Activated CD8-positive, alpha-beta memory T cell treated with anti-CD3 and anti-CD28 coated beads for 1 hour (primary cell): ENCODE measurements at places on chromosomes 11 and 22.

GRCh38 chr11:73653996-73654395 is 7.6 kb downstream of the PLEKHB1 start:
- DNase-seq = no peak

GRCh38 chr22:48594757-48595510 is 1232.7 kb downstream of the BRD1 start:
- no peak for DNase-seq

- no peak for DNase-seq
These were observed 191.0 kb upstream of the LARGE1 start for GRCh38 chr22:34111210-34111824.

- no peak for DNase-seq
These were observed 784.8 kb downstream of the KCNA4 start for GRCh38 chr11:29231991-29232390.

- DNase-seq = no peak
These were observed 19.3 kb downstream of the EIF3F start for GRCh38 chr11:8006349-8006977.

DNA sequence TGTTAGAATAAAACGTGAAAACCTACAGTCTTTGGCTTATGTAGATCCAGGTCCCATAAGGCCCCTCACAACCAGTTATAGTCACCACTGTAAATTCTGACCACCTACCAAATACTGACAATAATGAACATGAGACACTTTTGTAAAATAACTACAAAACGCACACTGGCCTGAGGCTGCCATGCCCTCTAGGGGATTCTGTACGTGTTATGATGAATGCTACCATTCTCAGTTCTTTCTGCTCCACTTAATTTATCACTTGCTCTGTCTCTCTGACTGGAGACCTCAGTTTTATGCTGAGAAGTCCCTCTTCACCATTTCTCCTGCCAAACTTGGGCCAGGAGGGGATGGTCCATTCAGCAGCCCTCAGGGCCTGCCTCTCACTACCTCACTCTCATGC is 18.7 kb upstream of the TMPRSS5 start:
- DNase-seq = no peak

- DNase-seq = no peak
These were observed 33.4 kb upstream of the GLYATL1 start for GRCh38 chr11:58905721-58906547.

DNA sequence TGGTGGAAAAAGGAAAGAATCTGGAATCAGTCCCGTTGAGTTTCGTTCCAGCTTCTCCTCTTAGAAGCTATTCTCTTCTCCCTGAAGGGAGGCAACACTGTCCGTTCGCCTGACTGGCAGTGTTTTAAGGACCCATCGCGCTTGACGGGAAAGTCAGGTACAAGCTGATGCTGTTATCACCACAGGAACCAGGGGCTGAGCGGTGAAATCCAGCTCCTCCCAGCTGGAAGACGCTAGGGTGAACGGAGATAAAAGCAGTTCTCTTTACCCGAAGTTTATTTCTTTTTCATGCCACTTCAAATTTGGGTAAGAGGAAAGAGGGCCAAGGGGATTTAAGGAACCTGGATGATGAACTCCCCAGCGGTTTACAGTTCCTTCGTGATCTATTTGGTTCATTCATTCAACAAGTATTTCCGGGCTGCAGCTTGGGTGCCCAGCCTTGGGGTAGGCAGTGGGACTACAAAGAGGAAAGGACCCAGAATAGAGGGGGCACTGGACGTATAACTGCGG is 551 bp upstream of the DEUP1 start:
- DNase-seq = no peak

GRCh38 chr11:77842441-77843121 is 21.6 kb downstream of the AAMDC start:
- no peak for DNase-seq

- no peak for DNase-seq
These were observed 298.8 kb downstream of the SWAP70 start for GRCh38 chr11:9962722-9963121.

- no peak for DNase-seq
These were observed 56.6 kb downstream of the BID start for GRCh38 chr22:17717708-17718107.

- DNase-seq = no peak
These were observed 154.7 kb downstream of the BLID start for GRCh38 chr11:121961321-121961801.

DNA sequence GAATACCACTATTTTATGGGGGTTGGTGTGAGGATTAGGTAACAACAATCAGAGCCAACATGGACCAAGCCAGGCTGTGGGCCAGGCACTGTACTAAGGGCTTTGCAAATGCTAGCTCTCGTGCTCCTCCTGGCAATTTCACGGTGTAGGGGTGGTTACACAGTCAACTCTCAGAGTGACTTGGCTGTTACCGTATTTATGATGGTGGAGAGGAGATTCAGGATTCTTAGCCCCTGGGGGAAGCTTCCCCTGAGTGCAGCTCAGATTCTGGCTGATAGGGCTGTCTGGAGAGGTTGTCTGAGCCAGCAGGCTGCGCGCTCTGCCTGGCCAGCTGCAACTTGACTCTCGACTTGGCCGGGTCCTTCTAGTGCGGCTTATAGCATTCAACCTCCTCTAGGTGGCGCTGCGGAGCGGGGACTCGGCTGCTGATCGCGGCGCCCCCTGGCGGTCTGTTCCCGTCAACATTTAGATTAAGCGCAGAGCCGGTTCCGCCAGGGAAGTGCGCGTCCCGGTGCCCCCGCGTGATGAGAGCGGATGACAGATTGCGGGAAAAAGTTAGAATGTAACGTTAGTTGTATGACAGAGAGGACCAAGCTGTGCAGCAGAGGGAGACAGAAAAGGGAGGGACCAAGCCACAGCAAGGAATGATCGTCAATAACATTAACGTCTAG is 4.5 kb upstream of the NCF4 start:
- peak; percentile 80 for DNase-seq

GRCh38 chr11:19393941-19394340 is 153.2 kb upstream of the E2F8 start:
- DNase-seq = no peak

DNA sequence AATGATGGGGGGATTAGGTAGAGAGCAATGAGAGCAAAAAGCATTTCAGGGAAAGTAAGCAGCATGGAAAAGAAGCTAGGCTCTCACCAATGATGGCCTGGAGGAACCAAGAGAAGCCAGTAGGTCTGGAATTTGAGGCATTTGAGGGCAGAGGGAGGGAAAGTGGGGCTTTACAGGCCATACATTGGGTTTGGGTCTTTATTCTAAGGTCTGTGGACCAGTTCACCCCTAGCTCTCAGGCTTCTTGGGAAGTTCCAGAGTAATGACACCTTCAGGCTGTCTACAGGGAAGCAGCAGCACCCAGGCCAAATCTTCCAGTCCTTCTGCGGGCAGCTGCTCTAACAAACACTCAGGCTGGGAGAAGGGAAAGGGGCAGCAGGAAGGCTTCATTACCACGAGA is 29.4 kb downstream of the ARFGAP2 start:
- DNase-seq = no peak

DNA sequence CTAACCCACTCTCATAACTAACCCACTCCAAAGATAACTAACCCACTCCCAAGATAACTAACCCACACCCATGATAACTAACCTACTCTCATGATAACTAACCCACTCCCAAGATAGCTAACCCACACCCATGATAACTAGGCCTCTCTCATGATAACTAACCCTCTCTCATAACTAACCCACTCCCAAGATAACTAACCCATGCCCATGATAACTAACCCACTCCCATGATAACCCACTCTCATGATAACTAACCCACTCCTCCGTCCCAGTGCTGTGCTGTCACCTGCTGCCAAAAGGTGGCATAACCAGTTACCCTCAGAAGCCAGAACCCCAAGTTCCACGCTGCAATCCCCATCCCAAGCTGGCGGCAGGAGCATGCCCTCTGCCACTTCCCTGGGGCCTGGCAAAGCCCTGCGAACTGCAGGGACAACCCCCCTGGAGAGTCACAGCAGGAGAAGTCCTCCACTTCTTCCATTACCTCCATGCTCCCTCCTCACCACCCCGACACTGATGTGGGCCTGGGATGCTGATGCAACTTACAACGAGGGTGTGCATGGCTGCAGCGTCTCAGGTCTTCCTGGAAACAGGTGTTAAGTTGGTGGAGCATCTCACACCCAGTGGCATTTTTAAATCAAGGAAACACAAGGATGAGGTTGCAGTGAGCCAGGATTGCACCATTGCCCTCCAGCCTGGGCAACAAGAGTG is 30.8 kb upstream of the CELSR1 start:
- DNase-seq = no peak

DNA sequence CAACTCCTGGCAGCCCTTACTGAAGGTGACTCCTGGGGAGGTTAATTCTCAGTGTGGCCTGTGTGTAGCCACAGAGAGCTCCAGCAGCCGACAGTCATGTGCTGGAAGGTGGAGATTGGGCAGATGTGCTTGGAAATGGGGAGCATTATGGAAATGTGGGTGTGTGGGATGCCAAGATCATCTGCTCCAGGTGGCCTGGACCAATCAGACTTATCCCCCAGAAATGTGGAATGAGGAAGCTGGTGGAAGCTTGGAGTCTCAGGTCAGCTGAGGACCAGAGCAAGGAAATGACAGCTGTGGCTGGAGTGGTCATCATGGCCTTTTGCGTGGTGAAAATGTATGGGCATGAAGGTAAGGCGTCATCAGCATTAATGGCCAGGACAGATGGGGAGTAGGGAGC is 234.0 kb downstream of the MIAT start:
- no peak for DNase-seq

DNA sequence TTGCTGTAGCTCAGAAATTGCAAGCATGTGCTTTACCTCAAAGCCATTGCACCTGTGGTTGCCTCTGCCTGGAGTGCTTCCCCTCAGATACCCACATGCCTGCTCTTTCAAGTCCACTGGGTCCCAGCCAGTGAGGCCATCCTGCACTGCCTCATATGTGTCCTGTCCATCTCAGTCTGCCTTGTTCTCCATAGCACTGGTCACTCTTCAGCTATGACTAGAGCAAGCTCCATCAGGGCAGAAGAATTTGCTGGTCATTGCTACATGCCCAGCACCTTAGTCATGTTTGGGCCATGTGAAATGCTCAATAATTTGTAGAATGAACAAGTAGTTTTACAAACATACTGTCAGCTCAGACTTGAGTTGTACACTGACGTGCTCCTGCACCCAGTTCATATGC is 64.4 kb upstream of the HORMAD2 start:
- no peak for DNase-seq

GRCh38 chr11:61976420-61976800 is 9.0 kb upstream of the FTH1 start:
- no peak for DNase-seq

GRCh38 chr11:128905345-128906184 is 14.4 kb downstream of the KCNJ5 start:
- no peak for DNase-seq

DNA sequence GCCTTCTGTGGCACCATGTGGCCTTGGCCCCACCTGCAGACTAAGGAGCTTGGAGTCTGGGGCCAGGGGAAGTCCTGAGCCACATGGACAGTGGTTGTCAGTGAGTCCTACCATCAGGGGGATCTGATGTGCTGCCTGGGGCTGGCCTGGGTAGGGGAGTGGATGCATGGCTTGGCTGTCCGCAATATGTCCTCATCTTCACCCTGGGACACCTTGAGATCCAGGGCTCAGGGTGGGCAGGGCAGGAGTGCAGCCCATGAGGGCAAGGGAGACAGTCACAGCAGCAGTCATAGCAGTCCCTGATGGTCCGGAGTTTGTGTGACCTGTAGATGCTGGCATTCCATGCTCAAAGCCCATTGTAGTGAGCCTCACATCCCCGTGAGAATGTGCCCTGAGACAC is 256.8 kb upstream of the B3GAT1 start:
- no peak for DNase-seq

DNA sequence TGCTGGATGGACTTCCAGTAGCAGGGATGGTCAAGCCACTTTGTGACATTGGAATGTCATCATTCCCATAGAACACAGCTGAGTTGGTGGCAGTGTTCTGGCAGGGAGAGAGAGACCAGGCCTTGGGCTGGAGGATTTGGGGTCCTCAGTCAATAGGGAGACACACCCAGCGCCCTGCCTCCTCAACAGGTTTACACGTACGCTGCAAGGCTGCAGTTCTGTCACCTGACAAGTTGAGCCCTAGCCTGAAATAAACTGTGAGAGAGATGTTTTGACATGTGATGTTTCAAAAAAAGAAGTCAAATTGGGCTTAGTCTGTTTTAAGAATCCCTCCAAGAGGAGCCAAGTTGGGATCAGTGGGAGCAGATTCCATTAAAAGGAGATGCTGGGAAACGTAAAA is 42.9 kb upstream of the CRYBB3 start:
- DNase-seq = no peak

DNA sequence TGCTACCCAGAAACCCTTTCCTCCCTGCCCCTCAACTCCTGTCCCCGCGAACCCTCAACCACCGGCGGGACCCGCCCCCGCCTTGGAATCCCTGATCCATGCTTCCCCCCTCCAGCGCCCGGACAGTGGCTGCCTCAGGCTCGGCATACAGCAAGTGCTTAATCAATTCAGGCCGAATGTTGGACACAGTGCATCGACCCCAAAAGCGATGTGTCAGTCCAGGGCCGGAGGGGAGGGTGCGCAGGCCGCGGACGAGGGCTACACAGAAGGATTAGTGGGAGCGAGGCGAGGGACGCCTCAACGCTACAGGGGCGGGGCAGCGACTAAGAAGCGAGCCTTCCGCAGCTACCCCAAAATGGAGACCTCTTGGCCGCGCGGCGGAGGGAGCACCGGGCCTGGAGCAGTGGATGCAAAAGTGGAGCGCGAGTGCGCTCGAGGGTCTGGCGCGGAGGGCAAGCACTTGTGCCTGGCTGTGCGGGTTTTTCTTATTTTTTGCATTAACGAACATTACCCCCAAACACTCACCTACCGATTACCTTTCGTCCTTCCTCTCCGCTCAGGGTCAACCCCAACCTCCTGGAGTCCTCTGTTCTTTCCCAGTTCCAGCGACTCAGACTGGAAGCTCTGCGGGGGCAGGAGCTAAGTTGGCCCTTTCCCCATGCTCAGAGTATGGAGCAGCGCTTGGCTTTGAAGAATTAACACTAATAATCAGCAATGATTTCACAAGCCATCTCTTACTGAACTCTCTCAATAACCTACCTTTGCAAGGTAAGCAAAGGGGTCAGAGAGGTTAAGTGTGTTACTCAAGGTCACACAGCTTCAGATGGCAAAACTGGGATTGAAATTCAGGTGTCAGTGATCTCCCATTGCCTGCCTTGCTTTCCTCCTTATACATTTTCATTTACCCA is 30.0 kb upstream of the WNT11 start:
- peak; percentile 13 for DNase-seq

DNA sequence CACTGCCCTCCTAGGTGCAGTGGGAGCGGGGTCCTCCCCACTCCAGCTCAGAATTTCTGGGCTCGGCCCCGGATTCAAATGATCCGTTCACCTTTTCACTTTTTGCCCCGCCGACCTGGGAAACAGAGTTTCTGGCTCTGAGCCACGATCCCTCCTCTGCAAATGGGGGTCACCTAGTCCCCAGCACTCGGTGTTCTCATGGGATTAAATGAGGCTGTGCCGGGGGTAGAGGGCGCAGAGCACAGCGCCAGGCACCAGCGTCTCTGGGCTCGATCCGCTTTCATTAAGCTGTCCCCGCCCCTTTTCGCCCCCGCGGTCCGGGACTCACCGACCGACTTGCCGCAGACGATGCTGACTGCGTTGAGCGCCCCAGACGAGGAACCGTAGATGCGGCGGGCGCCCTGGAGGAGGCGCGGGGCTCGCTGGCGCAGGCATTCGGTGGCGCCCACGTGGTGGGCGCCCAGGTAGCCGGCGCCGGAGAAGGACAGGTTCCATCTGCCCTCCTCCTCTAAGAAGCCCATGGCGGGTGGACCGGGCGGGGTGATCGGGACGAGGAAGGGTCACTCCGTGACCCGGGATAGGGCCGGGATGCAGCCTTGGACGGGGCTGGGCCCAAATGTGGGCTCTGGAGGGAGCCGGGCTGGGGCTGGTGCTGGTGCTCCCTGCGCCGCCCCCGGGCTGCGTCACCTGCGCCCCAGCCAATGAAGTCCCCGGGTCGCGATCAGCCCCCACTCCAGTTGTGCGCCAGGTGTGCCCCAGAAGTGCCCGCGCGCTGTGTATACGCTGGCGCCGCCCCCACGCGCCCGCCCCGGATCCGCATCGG is at the start of gene PNPLA5:
PNPLA5 (minus strand) TSS at position 654 of the 823 bp plus-strand sequence; CDS start at position 521, 133 bp downstream.
- DNase-seq = no peak
